ENCODE measurements at places on chromosomes 2 and 18.

GRCh38 chr2:133344849-133345248 lies 223.4 kb downstream of the NCKAP5 start:
- DNase-seq, result no peak

DNA sequence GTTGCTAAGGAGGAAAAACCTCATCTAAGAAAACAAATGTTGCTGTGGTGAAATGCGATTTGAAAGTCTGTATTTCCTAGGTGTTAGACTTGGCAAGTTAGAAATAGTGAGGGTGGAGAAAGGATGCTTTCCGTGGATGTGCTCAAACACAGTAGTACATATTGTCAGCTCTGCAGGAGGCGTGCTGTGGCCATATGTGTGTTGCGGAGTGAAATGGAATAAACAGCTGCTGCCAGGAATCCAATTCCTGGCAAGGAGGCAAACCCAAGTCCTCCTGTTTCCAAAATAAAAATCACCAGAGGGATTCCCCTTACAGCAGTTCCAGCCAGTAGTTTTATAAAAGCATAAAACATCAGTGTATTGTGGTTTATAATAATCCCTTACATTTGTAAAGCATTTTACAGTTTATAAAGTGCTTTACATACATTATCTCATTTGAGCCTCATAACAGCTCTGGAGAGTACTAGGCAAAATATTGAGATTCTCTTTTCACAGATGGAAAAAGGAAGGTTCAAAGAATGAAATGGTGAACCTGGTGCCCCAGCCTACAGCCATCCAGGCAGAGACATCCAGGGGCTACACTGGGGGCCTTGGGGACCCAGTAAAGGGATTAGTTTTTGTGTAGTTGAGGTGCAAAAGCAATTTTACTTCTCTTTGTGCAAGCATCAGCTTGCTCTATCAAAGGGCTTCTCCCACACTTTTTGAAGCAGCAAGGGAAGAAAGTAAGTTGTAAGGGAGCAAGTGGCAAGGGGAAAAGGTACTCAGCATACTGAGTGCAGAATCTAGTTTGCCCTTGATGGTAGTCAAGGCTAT lies 206.0 kb downstream of the AGPS start:
- DNase-seq, result peak; percentile 29

DNA sequence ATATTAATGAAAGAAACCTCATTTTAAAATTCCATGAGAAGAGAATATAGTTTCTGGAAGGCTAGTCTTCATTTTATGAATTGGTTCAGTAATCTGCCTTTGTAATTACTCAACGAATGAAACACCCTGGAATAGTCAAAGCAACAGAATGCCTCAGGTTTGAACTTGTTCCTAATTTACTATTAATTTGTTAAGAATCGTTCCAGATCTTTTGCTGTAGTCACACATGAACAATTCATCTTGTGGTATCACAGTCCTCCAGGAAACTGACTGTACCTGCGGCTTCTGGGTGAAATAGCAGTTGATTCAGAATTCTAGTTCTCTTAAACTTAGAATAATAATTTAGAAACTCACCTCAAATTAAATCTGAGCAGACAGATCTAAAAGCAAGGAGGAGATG lies 282.7 kb upstream of the MAP2 start:
- DNase-seq, result no peak

DNA sequence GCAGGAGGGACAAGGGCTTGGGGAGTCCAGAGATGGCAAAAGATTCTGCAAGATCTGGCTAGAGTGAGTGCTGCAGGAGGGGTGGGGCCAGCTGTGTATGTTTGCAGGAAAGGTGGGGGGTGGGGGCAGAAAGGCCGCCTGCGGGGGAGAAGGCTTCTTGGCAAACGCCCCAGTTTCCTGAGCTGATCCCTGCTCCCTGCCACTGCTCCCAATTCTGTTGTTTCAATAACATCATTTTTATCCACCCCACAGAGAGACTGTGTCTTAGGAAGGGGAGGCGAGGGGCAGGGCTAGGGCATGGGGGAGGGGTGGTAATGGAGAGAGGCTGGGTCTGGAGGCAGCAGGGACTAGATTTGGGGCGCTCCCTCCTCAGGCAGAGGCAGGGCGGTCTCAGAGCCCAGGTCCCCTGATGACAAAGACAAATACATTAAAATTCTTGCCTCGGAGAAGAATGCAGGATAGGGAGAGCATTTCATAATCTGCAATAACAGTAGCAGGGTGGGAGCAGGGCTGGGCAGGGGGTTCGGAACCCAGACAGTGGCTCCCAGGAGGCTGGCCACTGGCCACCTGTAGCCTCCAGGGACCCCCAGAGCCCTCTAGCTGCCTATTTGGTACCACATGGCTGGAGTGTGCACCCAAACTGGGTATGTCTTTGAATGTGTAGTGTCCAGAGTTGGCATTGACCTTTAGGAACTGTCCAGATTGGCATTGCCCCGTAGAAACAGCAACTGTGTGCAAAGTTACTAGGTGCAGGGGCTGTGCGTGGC lies 2.1 kb upstream of the WNT6 start:
- no peak for DNase-seq

GRCh38 chr2:217124050-217124449 lies 264.2 kb upstream of the TNP1 start:
- no peak for DNase-seq

DNA sequence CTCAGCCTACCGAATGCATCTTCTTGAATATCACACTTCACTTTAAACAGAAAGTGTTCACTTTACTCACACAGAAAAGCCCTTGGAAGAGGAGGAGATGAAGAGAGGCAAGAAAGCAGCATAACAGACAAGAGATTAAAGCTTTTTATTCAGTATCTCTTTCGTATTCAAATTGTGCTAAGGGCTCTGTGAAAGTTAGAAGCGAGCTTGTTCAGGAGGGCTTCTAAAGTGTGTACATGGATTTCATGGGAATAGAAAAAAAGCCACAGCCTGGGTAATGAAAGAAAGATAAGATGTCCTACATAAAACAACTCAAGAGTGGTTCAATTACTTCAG lies 531.9 kb downstream of the TMEM182 start:
- DNase-seq, result no peak

- DNase-seq, result no peak
Measured at GRCh38 chr2:235053651-235054050, 101.8 kb downstream of the SH3BP4 start.

DNA sequence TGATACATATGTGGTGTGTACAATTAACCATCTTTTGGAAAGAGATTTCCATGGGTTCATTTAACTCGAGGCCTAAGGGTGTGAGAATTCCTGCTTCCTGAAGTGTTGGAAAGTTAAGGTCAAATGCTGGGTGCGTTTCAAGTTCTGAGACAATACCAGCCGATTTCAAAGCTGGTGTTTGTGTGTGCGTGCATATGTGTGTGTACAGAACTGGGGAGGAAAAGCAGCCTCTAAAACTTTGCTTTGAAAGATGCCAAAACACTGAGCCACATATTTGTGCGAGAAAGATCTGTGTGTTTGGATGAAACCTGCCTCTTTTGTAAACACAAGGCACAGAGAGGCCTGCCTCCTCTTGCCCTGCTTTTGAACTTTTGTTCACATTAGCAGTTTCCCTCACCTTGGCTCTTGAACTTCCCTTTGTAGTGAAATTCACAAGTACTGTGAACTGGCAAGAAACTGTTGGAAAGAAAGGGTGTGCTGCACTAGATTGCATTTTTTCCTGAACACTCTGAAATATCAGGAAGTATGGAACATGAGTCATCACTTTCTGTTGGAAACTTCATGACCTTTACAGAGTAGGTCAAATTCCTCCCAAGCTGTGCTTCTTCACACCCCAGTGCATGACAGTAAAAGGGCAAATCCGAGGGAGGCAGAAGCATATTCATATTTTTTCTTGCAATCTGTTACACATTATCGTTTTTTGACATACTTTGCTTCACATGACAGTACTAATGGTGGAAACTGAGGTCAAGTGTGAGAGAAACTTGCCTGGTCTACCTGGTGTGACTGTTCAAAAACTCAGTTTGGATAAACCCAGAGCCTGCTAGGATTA lies 20.0 kb upstream of the CAVIN2 start:
- peak; percentile 83 for DNase-seq

All from iris pigment epithelial cell (primary cell).